ENCODE measurements at places on chromosomes 3 and 15.
A peak's percentile ranks its signal among the peaks of the same experiment; 100 is the strongest.

- no peak for DNase-seq
Observed at GRCh38 chr3:48469046-48469915, 22.7 kb downstream of the ATRIP start.

- DNase-seq, result no peak
Observed at GRCh38 chr3:160956785-160957184, 148.4 kb downstream of the B3GALNT1 start.

DNA sequence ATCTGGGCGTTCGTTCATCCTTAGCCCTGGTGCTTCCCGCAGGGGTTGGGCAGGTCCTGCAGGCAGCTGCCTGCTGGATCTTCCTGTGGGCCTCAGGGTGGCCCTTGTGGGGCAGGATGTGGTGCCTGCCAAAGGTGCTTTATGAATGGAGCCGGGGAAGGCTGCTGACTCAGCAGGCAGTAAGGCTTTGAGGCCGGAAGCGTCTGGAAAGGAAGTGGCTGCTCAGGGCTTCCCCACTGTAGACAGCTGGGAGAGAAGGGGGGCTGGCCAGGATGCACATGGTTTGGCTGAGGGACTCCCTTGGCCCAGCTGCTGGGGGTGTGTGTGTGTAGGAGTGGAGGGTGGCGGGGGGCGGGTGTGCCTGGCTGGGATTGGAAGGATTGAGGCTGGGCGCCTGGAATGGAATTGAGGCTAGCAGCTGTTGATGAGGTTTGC is 12.9 kb downstream of the CD276 start:
- DNase-seq, result peak; percentile 40

GRCh38 chr3:129305592-129306091 is 27.0 kb downstream of the HMCES start:
- no peak for DNase-seq

DNA sequence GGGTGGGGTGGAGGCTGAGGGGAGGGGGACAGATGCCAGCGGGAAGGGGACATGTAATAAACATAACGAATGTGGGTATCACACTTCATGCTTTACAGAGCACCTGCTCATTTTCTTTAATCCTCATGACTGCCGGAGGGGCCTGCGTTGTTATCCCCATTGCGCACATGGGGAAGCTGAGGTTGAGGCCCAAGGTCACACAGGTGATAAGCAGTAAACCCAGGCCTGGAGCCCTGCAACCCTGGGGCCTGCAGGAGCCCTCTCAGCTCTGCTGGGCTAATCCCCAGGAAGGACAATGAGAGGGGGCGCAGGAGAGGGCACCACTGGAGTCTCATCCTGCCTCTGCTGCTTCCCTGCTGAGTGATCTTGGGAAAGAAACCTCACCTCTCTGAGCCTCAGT is 64.3 kb downstream of the MEGF11 start:
- DNase-seq, result no peak

DNA sequence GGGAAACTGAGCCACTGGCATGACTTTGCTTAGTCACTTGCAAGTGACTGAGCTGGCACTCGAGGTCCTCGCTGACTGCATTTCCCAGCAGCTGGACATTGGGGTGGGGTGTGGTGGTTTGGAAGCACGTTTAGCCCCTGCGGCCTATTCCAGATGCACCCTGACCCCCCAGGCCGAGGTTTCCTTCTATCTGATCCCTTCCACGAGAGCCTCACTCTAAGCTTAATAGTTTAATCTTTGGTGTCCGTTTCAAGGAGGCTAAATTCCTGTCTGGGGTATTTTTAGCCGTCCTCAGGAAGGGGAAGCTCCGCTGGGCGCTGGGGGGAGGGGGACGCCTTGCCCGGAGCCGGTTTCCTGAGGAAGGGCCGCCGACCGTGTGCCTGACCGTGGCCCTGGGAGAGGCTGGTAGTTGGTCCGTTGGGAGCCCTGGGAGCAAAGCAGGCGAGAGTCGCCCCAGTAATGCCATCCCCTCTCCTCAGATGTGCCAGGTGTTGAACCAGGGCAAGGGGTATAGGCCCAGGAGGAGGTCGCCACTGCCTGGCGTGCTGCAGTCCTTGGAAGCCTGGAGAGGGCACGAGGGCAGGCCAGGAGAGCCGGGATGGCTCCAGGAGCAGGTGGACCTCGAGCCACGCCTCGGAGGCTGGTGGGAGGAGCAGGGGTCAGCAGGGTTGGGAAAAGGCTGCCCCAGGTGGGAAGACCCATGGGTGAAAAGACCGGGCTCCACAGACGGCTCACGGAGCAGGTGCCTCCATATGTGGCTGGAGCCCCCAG is 37.2 kb downstream of the IDH2 start:
- no peak for DNase-seq

DNA sequence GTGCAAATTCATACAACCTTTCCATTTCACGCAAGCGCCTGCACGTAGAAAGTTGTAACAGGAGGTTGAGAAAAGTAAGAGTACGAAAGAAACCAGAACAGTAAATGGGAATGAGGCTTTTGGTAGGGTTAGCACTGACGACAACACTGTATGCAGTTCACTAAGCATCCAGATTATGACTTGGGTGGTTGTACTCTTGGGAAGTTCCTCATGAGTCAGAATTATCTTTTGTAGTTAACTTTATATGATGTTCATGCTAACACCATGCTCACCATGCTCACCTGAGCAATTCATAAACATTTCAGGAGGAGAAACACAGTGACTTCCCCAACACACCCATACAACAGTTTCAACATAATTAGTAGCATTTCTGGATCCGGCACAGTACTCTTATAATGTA is 3.0 kb upstream of the LPP start:
- no peak for DNase-seq

DNA sequence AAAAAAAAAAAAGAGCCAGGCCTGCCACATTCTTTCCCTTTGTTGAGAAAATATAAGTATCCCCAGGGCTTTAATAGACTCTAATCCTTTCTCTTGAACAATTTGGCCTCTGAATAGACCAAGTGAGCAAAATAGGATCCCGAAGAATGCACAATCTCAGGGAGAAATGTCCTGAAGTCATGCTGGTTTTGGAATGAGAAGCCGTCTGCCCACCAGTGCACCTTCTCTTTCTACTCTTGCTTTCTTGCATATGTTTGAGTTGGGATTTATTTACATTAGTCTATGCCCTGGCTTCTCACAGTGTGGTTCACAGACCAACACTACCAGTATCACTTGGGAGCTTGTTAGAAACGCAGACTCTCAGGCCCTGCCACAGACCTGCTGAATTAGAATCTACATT is 153.0 kb downstream of the ZNF621 start:
- no peak for DNase-seq
